T-cell (primary cell): ENCODE measurements at places on chromosomes 1 and 21.
A peak's percentile ranks its signal among the peaks of the same experiment; 100 is the strongest.

- no peak for DNase-seq
Measured at GRCh38 chr1:195748969-195749368, 859.3 kb downstream of the KCNT2 start.

DNA sequence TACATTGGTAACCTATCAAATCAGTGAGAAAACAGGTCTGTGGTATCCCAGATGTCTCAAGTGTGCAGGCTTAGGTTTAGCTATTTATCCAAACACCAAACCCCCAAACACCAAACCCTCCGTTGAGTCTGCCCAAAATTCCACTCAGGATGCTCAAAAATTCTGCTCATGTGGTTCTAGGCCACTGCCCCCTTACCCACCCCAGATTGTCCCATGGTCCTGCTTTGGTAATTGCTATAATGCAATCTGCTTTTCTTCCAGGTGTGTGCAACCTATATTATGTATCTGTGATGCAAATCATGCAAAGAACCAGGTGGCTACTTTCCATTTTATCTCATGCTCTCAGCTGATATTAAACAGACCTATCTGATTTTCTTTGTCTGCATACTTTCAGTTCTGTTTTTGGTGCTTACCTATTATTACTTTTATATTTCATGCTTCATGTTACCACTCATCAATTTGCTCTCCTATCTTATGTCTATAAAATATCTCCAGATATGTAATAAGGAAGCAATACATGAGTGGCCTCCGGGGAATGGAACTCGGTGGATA lies 123.7 kb downstream of the TOMM20 start:
- no peak for DNase-seq

DNA sequence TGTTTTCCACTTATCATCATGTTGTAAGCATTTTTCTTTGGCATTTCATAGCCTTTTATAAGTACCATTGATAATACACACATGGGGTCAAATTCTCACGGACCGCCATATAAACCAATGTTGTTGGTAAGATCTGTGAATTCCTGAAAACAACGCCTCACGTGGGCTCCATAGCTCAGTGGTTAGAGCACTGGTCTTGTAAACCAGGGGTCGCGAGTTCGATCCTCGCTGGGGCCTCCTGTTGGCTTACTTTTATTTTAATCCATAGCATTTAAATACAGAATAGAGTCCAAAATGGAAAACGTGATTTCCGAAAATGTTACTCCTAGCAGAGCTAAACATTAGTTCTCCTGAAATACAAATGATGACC lies 83.1 kb downstream of the HHIPL2 start:
- peak; percentile 45 for DNase-seq

- DNase-seq: no peak
Measured at GRCh38 chr1:197313713-197314112, 45.7 kb downstream of the CRB1 start.

DNA sequence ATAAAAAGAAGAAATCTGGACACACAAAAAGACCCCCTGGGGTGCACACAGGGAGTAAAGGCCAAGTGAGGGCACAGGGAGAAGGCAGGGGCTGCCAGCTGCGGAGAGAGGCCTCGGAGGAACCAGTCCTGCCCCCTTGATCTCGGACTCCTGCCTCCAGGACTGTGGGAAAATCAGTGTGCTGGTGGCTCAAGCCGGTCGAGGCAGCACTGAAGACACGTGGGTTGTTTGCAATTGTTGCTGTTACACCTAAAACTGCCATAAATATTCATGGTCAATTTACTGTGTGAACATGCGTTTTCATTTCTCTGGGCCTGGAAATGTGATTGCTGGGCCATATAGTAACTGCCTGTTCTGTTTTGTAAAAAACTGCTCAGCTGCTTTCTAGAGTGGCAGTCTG lies 18.5 kb downstream of the IBA57 start:
- no peak for DNase-seq

- no peak for DNase-seq
Measured at GRCh38 chr1:228748431-228748830, 13.2 kb downstream of the RHOU start.
